Activated CD8-positive, alpha-beta T cell treated with anti-CD3 and anti-CD28 coated beads, Interleukin-2, amount 10 ng/mL, durations not matched to agents 7 days and 5 days (primary cell): ENCODE measurements at places on chromosomes 5 and 9.
A peak's percentile ranks its signal among the peaks of the same experiment; 100 is the strongest.

GRCh38 chr9:88682431-88682831 lies 147.5 kb downstream of the NXNL2 start:
- no peak for DNase-seq

DNA sequence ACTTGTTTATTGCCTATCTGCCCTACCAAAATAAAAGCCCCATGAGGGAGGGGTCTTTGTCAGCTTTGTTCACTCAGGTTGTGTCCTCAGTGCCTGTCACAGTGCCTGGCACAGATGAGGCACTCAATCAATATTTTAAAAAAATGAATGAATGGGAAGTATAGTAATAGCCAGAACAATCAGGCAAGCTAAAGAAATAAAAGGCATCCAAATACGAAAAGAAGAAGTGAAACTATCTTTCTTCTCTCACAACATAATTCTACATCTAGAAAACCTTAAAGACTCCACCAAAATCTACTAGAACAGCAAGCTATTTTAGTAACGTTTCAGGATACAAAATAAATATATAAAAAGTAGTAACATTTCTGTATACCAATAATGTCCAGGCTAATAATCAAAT lies 37.8 kb upstream of the C5orf63 start:
- DNase-seq: no peak

DNA sequence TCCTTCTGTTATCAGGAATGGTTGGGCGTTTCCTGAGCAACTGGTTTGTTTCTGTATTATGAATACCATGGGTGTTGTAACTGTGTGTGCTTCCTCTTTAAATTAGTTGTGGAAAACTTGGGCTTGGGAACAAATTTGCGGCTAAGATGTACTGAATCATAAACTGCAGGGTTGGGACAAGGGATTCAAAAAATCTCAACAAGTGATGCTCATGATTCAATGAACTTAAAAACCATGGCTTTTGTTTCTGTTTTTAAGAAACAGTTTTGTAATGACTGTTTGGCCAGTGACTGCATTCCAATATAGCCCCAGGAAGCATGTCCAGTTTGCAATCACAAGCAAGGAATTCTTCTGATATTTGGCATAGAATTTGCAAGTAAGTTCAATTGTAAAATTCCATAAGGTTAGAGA lies 657.5 kb upstream of the WWC1 start:
- no peak for DNase-seq

GRCh38 chr9:98010445-98010844 lies 27.3 kb downstream of the ANP32B start:
- no peak for DNase-seq

GRCh38 chr9:16341177-16341576 lies 529.3 kb downstream of the BNC2 start:
- DNase-seq: no peak

DNA sequence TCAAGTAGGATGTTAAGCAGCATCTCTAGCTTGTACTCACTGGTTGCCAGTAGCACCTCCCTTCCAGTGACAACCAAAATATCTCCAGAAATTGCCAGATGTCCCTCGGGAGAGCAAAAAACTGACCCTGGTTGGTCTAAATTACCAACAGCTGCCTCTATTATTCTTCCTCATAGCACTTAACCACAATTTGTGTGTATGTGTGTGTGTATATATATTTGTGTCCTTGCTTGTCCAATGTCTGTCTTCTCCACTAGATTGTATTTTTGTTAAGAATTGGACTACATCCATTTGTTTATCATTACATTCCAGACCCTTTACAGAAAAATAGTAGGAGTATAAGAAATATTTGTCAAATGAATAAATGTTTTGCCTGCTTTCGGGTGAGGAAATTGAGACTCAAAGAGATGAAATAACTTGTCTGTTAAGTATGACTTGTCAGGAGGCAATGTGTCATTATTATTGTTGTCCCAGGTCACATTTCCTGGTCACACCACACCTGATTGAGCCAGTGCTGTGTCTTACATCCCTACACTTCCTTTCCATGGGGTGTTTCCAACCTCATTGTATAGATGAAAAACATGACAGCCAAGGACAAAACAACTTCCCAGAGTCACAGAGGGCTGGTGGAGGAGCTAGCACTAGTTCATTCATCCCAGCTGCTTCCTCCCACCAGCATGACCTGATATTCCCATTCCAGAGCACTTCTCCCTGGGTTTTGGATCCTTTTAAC lies 11.4 kb upstream of the GRPEL2 start:
- no peak for DNase-seq

- no peak for DNase-seq
Measured at GRCh38 chr9:129317179-129318011, 139.3 kb upstream of the IER5L start.

GRCh38 chr9:129524582-129525270 lies 96.2 kb downstream of the C9orf50 start:
- DNase-seq: no peak

- no peak for DNase-seq
Measured at GRCh38 chr5:39040875-39041274, 33.3 kb downstream of the RICTOR start.

DNA sequence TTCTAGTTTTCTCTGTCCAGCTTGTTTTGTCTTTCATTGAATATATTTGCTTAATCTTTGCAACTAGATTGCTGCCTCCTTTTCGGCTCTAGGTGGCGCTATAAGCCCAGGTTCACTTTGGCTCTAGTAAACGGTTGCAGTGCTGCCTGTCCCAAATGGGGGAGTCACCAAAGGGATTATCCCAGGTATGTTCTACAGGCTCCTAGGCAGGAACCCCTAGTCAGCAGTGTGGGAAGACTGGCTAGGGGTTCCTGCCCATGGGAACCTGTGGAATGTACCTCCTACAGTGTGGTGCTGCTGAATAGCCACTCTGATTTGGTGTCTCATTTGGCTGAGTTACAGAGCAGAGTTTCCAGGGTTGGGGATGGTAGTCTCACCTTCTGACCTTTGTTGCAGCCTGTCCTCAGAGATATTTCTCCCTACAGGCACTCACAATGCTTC lies 85.2 kb downstream of the ARSB start:
- peak; percentile 28 for DNase-seq

GRCh38 chr5:17185773-17186172 lies 31.7 kb upstream of the BASP1 start:
- no peak for DNase-seq

DNA sequence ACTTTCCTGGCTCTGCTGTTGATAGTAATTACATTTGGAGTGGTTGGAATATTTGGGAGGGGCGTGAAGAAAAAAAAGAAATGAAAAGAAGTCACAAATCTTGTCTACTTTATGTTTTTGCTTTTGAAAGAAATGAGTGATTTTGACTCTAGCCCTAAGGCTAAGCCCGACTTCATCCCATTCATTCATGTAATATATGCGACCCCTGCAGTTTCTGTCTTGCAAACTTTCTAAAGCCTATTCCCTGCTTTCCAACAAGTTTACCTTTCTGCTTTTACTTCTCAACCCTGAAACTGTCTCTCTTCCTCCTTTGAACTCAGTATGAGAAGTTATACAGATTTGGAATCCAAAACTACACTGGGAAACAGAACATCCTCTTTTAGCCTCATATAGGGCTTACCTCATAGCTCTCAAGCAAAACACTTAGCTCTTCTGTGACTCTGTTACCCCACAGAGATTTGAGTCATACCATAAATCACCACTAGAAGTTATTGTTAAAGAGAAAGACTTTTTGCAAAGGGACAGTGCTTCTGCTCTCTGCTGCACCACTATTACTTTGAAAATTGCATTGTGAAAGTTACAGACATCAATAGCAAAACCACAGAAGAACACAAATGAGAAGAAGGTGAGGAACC lies 1.6 kb downstream of the CFAP95 start:
- no peak for DNase-seq

DNA sequence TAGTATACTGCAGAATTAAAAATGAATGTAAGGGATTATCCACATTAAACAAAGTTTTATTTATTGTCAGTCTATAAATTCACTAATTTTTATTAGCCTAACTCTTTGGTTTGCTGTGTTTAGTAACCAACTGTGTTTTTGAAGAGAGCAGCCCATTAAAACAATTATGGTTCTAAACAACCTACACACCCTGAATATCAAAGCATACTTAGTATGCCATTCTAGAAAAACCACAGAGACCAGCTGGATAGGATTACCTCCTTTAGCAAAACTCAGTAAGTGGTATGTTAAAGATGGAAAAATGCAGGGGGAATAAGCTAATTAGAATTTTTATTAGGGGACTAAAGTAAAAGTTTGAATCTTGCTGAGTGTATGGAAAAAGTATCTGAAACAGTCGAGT lies 1981.7 kb upstream of the NUDT12 start:
- no peak for DNase-seq

GRCh38 chr5:139811274-139811607 lies 15.6 kb downstream of the PSD2 start:
- no peak for DNase-seq

GRCh38 chr5:174317256-174317894 lies 271.9 kb downstream of the NSG2 start:
- no peak for DNase-seq

DNA sequence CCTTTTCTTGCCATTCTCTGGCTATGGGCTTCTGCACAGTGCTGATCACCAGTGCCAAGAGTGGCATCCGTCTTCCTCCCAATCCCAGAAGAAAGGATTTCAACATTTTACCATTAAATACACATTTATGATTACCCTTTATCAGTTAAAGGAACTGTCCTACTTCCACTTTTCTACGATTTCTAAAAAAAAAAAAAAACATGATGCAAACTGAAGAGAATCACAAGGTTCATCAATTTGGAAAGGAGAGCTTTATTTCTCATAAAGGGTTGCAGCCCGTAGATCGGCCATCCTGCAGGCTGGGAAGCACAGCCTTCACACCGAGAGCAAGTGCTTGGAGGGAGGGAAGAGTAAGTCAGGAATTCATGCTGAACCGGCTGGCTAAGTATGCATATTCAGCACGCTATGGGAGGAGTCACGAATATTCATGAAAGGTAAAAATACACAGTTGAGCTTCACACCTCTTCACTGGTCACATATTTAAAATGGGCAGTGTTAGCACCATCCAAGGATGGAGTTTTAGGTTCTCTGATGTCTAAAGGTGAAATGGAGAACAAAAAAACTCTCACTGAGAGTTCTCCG lies 52.5 kb upstream of the SEMA4D start:
- no peak for DNase-seq
